ENCODE measurements at places on chromosomes 3 and 15. TPM values are rescaled to one million over a fixed set of nuclear protein-coding genes. Genes with fewer than 3 reads are reported as not detected.

- DNase-seq: no peak
Measured at GRCh38 chr15:23548071-23548470, 17.4 kb upstream of the MKRN3 start.

- DNase-seq: peak; percentile 41
Measured at GRCh38 chr3:62995119-62995518, 119.9 kb upstream of the CADPS start.

- no peak for DNase-seq
Measured at GRCh38 chr3:16439163-16439847, 74.2 kb downstream of the RFTN1 start.

- DNase-seq: no peak
Measured at GRCh38 chr15:98769867-98770266, 121.5 kb downstream of the IGF1R start.

- DNase-seq: peak; percentile 13
Measured at GRCh38 chr3:8371960-8372463, 129.6 kb upstream of the LMCD1 start.

DNA sequence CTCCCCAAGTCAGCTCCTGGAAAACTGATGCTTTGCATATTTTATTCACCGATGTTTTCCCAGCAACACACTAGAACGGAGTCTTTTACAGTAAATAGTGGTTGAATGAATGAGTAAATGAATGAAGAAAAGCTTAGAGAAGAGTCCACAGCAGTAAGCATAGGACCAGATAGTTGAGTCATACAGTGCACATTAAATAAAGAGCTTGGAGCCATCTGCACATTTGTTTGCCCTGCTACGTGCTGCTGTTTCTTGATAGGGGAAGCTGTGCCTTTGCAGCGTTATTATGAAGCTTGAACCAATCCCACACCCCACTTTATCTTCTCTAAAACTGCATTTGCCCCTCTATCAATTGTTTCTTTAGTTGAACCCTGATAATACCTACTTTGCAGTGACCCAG, 1.2 kb downstream of the FAM98B start:
- no peak for DNase-seq

DNA sequence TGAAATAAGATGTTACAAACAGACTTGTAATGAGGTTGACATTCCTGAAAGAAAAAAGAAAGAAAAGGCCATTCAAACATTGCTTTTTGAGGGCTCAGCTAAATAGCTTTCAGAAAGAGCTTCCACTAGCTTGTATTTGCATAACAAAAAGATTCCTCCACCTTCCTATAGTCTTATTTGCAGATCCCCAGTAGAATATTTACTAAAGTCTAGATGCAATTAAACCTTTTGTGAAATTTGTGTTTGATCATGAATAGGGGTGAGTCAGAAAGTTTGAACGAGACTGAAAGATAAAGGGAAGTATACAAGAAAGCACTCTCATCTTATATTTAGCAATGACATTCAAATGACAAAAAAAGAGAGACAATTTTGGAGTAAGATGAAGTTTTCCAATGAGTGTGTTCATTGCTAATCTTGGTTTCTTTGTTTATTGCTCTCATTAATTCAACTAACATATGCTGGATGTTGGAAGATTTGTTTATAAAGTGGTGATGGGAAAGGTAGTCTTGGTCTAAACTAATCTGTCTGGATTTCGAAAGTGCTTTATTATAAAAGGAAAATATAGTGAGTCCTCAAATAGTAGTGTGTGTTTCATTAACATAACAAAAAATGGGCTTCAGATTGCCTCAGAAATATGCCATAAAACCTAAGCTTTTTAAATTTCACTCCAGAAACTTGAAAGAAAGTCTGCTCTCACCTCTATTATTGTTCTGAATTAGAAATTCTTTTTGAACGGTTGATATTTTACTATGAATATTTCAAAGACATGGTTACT, 9.1 kb upstream of the CADPS start:
- peak; percentile 89 for DNase-seq

- DNase-seq: peak; percentile 81
Measured at GRCh38 chr3:184380185-184380626, 352 bp downstream of the CHRD start.

Gene CRYGS
- 2.0 TPM for polyA plus RNA-seq

Gene GREM1
- 0.27 TPM for polyA plus RNA-seq

Gene DCLK3
- 0.40 TPM for polyA plus RNA-seq

Gene ATP13A5
- not detected for polyA plus RNA-seq

Gene BCL2A1
- polyA plus RNA-seq: 0.28 TPM
